Stimulated activated CD4-positive, alpha-beta T cell treated with anti-CD3 and anti-CD28 coated beads, TNF-alpha, amount 100 ng/mL, for 24 hours (primary cell): ENCODE measurements at places on chromosomes 4 and X.

GRCh38 chrX:123854329-123854728 lies 5.5 kb upstream of the XIAP start:
- DNase-seq, result no peak

- no peak for DNase-seq
Measured at GRCh38 chrX:67574696-67575095, 30.9 kb downstream of the AR start.

DNA sequence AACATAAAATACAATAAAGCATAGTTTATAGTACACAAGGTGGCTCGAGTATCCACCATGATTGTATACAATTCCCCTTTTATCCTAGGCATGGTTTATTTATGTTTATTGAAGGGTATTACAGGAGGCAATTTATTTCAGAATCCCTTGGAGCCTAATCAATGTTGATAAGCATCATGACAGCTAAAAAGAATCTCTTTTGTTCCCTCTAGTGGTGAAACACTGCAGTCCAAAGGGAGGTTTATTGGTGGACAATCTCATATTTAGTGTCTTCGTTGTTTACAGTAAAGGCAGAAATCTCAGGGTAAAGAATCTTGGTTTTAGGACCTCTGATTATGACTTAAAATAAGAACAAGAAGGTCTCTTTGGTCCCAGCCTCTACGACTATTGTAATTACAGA lies 1712.5 kb downstream of the C4orf33 start:
- no peak for DNase-seq

- DNase-seq, result no peak
Measured at GRCh38 chrX:146144039-146144438, 326.4 kb downstream of the SLITRK2 start.

- no peak for DNase-seq
Measured at GRCh38 chrX:17500145-17500579, 125.2 kb downstream of the NHS start.
